ENCODE measurements at places on chromosomes 5 and 9.
A peak's percentile ranks its signal among the peaks of the same experiment; 100 is the strongest.

DNA sequence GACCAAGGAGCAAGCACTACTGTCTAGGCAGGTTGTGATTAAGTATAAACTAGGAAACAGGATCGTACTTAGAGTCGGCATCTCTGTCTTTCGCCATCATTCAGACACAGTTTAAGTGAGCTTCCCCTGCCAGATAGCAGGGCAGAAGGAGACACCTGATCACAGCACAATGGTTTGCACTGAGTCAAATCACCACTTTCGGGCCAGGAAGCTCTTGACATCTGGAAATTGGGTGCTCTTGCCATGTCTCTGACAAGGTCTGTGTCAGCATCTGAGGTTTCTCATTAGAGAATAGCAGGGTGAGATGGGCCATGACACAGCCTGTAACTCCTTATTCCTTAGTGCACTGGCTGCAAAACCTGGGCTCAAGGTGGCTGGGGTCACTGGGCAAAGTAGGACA is 8.3 kb downstream of the ADRB2 start:
- DNase-seq: no peak

DNA sequence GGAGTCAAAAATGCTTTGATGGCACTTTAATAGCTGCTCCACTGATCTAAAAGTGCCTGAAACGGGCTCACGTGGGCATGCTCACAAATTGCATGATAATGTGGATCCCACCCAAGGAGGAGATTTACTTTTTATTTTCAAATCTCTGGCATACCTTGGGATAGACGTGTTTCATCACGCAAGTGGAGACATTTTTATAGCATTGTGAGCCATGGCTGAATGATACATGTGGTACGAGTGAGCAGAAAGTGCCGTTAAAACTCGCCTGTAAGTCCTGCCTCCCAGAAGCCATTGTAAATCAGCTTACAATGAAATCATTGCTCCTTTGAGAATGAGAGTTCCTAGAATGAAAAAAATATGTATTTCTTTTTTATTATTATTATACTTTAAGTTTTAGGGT is 514.7 kb downstream of the MAT2B start:
- no peak for DNase-seq

DNA sequence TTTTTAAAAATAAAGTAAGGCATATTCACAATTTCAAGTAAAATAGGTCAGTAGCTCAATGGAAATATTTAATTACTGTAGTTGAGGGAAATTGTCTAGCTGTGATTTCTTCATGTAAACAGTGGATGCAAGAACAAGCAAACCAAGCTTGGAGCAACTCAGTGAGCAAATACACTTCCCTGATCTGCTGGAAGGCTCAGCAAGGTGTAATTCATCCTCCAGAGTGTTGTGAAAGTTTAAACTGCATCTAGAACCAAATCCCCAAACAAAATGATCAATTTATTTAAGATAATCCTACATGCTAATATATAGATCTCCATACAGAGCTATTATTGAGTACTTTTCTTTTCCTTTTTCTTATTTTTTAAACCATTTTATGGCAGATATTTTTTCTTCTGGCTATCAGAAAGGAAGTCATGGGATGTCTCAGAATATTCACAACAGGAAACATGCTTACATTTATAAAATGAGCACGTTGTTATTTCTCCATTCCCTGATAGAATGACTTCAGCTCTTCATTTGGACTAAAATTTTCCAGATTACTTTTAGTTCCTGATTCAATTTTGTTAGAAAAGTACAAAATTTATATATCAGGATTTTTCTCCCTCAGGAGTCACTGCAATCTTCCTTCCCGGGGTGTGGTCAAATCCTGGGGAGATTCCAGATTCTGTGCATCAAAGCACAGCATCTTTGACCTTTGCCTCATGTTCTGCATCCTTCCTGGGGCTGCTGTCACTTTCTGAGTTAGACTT is 219.2 kb upstream of the ELL2 start:
- DNase-seq: no peak

GRCh38 chr5:95075111-95075510 is 209.8 kb downstream of the MCTP1 start:
- no peak for DNase-seq

- no peak for DNase-seq
These were observed 51.6 kb upstream of the PHYKPL start for GRCh38 chr5:178284093-178284675.

GRCh38 chr5:142014911-142015584 is 2.2 kb upstream of the GNPDA1 start:
- no peak for DNase-seq

- DNase-seq: no peak
These were observed 59.2 kb downstream of the TSSK1B start for GRCh38 chr5:113375480-113376060.

DNA sequence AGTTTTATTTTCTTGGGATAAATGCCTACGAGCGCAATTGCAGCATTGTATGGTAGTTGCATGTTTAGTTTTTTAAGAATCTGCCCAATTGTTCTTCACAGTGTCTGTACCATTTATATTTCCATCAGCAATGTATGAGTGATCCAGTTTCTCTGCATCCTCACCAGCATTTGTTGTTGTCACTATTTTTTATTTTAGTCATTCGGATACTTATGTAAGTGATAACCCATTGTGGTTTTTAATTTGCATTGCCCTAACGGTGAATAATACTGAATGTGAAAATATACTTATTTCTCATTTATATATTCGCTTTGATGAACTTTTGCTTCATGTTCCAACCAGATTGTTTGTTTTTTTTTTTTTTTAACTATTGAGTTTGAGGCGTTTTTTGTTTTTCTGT is 33.7 kb upstream of the PWWP2A start:
- DNase-seq: no peak

DNA sequence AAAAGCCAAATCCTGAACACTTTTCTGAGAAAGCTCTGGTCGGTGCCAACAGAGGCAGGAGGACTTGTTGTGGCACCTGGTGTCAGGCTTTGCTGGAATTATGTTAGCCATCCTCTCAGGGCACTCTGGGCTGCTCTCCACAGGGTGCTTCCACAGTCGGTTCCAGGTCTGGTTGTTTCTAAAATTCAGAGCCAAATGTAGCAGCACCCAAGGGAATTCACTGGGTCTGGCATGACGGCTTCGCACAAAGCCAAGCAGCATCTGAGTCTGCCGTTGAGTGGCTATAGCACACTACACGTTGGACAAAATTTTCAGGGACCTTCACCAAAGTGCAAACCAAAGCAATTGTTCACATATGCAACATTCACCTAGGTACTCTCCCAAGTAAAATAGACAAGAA is 110.2 kb downstream of the PJA2 start:
- no peak for DNase-seq

DNA sequence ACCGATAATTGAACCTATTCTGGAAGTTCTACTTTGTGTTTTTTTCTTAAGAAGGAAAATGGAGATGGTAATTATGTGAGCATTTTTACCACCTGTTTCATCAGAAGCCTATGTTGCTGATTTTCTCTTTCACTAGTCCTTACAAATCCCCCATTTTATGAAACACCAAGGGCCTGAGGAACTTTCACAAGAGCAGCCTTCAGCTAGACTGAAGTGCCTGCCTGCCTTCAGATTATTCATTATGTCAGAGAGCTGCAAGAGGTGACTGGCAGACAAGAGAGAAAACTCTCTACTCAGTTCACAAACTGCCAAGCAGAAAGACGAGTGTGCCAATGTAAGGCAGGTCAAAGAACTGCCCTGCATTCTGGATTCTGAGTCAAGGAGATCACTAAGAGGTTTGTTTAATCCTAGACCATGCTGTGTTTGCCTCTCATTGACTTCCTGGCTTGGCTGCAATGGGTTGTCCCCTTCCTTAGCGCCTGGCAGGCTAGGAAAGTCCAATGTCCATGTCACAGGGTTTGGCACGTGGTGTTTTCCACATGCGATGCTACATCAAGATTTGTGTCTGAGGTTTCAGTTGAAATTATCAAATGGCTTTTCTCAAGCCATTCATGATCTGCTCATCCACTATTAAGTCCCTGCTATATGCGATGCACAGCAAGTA is 143.3 kb downstream of the CDC42SE2 start:
- no peak for DNase-seq

DNA sequence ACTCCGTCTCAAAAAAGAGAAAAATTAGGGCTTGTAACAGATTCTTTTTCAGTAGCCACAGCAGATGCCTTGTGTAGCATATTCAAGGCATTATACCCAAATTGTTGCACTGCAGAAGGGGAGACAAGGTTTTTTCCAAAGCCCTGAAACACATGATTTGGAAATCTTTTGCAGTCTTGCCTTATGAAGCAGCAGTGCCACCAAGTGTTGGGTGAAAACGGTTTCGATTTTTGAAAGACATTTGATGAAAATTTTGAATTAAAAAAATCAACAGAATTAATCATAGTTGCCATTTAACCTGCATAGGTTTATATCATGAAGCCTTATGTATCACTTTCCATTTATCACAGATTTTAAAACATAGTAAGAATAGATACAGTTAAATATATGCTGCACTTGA is 479.5 kb downstream of the TAF11L14 start:
- no peak for DNase-seq

DNA sequence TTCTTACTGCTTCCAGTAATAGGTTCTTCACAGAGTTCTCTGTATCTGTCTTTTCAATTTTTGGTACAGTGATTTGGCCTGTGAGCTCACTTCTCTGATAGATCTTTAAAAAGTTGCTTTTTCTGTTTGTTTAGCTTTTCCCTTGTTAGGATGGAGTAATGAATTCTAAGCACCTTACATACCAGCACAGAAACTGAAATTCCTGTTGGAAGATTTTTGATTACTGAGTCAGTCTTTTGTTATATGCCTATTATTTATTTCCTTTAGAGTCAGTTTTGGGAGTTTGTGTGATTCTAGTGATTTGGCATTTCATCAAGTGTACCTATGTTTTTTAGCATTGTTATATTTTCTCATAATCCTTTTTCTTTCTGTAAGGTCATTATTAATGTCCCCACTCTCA is 37.6 kb upstream of the IPPK start:
- DNase-seq: no peak

DNA sequence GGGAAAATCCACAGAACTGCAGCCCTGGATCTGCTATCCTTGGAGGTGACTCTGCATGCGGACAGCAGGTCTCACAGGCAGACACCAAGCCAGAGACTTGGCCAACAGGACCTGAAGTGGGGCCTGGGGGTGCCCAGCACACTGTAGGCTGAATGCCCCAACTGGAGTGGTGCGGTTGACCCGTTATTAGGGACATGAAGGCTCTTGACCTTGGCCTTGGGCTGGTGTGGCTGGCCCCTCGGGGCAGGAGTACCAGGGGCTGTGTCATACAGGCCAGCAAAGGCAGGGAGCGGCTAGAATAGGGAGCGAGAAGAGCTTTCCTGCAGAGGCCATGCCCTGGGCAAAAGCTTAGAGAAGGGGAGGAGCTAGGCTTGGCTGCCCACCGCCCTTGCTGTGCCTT is 153.2 kb upstream of the MVB12B start:
- DNase-seq: no peak

GRCh38 chr9:97954550-97954989 is 16.6 kb upstream of the HEMGN start:
- DNase-seq: no peak

DNA sequence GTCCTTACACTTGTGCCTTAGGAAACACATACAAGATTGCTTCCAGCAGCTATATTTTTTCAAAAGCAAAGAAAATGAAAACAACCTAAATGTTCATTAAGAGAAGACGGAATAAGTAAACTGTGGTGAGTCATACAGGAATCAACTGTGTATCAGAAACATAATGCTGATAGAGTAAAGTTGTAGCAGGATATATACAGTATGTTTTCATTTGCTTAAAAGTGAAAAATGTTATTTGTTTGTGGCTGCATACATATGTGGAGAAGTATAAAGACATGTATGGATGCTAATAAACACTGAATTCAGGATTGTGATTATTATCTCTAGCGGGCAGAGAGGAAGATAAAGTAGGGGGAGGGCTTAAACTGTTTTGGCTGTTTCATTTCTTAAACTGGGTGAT is 8.3 kb downstream of the DCTN4 start:
- DNase-seq: no peak

DNA sequence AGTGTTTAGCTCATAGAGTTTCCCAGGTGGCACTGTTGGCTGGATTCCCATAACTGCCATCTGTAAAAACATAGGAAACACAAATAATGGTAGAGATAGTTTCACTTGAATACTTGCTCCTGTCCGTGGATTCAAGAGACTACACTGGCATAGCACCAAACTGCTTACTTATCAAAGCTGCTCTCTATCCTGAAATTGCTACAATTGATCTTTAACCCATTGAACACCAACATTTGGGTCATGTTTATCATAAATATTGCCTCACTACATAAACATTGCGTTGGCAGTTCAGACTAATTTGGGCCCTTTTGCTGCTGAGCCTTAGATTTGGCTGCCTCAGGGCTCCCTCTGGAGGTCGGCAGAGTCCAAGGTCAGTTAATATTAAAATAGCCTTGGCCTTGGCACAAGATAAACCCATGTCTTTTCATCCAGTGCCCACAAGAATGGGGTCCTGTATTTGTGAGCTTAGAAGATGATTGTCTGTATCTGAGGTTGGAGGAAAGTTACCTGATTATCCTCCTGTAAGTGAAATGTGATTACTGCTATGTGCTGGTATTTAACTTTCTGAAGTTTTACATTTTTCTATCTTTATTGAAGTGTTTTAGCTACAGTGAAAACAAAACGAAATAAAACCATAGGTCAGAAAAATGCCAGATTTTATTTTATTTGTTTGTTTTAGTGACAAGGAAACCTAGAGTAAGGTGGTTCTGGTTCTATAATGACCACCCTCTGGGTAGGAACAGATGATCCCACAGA is 4.0 kb upstream of the RANBP3L start:
- peak; percentile 64 for DNase-seq

DNA sequence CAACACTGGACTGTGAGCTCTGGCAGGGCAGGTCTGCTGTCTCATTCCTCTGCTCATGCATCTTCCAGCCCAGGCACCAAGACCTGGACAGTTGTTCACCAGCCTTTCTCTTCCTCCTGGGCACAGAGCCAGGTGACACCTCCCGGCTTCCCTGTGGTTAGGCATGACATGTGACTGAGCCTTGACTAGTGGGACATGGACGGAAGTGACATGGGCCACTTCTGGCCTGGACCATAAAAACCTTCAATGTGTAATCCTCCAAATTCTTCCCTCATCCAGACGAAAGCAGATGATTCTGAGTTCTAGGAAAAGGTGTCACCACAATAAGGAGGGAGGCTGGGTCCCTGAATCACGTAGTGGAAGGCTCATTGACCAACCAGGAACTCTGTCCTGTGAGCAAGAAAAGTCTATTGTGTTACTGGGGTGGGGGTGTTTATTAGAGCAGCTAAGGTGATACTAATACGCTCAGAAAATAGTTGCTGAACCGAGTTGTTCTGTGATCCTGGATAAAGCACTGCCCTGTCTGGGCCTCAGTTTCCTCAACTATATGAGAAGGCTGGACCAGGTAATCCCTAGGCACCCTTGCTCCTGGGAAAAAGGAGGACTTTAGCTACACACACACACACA is 26.6 kb upstream of the CRB2 start:
- DNase-seq: no peak

Measured in right forelimb (tissue), 1 donor.